Activated CD8-positive, alpha-beta T cell treated with anti-CD3 and anti-CD28 coated beads for 36 hours (primary cell): ENCODE measurements at places on chromosomes 12 and 14. TPM values are rescaled to one million over a fixed set of nuclear protein-coding genes. Genes with fewer than 3 reads are reported as not detected.
A peak's percentile ranks its signal among the peaks of the same experiment; 100 is the strongest.

- H3K4me3 ChIP-seq, result peak overlapping the region; percentile 89
- H3K27ac ChIP-seq, result peak overlapping the region; percentile 99
- peaks cover 50% of the 10 kb centered on the region for H3K36me3 ChIP-seq
- H3K27me3 ChIP-seq, result no peaks in the 10 kb centered on the region
- peak; percentile 17 for DNase-seq
- H3K4me1 ChIP-seq, result peaks cover 50% of the 10 kb centered on the region
Measured at GRCh38 chr12:57475271-57476161, 4.2 kb downstream of the ARHGAP9 start.

GRCh38 chr12:121668750-121669520, 519 bp downstream of the MORN3 start:
- peak overlapping the region; percentile 2 for H3K27ac ChIP-seq
- H3K4me3 ChIP-seq, result no peak overlapping the region
- H3K4me1 ChIP-seq, result peaks cover 48% of the 10 kb centered on the region

DNA sequence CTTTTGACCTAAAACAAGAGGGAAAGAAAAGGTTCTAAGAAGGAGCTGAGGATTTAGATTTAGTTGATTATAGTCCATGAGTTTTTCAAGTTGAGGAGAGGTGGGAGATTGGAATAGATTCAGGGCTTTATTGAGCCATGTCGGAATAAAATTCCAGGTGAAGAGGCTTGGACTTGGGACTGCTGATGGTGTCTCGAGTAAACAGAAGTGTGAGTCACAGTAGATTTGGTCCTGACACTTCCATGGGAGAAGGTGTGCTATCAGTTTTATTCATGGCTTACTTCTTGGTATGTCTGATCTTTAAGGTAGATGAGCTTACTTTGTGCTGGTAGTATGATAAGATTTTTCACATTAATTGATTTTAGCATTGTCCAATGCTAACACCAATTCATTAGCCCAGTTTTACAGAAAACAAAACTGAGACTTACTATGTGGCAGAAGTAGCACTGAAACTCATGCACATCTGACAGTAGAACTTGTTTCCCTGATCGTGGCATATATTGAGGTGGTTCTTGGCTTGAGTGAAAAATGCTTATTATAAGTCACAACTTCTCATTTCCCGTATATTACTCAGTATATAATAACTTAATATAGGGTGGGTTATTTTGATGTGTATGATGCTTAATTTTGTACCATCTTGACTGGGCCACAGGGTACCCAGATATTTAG, 172.4 kb upstream of the IGF1 start:
- H3K4me1 ChIP-seq, result no peaks in the 10 kb centered on the region
- H3K27me3 ChIP-seq, result no peaks in the 10 kb centered on the region
- H3K4me3 ChIP-seq, result no peak overlapping the region
- H3K36me3 ChIP-seq, result no peaks in the 10 kb centered on the region

- no peaks in the 10 kb centered on the region for H3K27me3 ChIP-seq
- peaks cover 2% of the 10 kb centered on the region for H3K4me1 ChIP-seq
- H3K36me3 ChIP-seq, result no peaks in the 10 kb centered on the region
Measured at GRCh38 chr12:131383291-131383690, 327.6 kb upstream of the SFSWAP start.

The MDM2 gene
- 148 TPM for total RNA-seq

DNA sequence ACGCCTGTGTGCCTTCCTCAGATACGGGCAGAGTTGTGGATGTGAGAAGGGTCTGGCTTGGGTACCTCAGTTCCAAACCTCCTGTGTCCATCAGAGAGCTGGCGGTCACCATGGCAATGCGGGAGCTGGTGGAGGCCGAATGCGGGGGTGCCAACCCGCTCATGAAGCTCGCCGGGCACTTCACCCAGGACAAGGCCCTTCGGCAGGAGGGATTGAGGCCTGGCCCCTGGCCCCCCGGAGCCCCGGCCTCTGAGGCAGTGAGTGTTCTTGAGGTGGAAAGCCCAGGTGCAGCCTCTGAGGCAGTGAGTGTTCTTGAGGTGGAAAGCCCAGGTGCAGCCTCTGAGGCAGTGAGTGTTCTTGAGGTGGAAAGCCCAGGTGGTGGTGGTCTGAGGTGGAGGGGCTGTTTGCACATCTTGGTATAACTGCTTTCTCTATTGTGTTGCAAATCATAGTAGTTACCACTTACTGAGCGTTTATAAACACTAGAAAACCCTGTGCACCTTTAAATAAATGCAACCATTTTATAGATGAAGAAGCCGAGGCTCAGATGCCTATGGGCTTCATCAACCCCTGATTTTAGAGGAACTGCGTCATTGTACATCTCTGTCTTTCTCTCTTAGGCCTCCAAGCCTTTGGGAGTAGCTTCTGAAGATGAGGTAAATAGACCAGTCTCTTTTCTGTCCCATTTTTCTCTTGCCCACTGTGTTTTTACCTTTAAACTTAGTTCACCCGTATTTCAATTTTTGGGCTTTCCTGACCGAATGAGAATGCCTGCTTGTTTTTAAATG, 976 bp downstream of the PEX5 start:
- peaks cover 40% of the 10 kb centered on the region for H3K36me3 ChIP-seq
- H3K4me1 ChIP-seq, result peaks cover 48% of the 10 kb centered on the region
- H3K4me3 ChIP-seq, result peak overlapping the region; percentile 88
- H3K27ac ChIP-seq, result peak overlapping the region; percentile 84

- H3K4me1 ChIP-seq, result peaks cover 12% of the 10 kb centered on the region
- no peak overlapping the region for H3K4me3 ChIP-seq
- H3K36me3 ChIP-seq, result peaks cover 16% of the 10 kb centered on the region
- DNase-seq, result no peak
Measured at GRCh38 chr12:53065470-53065869, 13.7 kb downstream of the SPRYD3 start.

GRCh38 chr14:72521045-72521444, 372.9 kb downstream of the DPF3 start:
- DNase-seq, result no peak
- H3K4me3 ChIP-seq, result no peak overlapping the region
- H3K36me3 ChIP-seq, result no peaks in the 10 kb centered on the region
- H3K27me3 ChIP-seq, result peaks cover 1% of the 10 kb centered on the region
- H3K4me1 ChIP-seq, result peaks cover 55% of the 10 kb centered on the region

The FAIM2 gene
- total RNA-seq, result 0.56 TPM

DNA sequence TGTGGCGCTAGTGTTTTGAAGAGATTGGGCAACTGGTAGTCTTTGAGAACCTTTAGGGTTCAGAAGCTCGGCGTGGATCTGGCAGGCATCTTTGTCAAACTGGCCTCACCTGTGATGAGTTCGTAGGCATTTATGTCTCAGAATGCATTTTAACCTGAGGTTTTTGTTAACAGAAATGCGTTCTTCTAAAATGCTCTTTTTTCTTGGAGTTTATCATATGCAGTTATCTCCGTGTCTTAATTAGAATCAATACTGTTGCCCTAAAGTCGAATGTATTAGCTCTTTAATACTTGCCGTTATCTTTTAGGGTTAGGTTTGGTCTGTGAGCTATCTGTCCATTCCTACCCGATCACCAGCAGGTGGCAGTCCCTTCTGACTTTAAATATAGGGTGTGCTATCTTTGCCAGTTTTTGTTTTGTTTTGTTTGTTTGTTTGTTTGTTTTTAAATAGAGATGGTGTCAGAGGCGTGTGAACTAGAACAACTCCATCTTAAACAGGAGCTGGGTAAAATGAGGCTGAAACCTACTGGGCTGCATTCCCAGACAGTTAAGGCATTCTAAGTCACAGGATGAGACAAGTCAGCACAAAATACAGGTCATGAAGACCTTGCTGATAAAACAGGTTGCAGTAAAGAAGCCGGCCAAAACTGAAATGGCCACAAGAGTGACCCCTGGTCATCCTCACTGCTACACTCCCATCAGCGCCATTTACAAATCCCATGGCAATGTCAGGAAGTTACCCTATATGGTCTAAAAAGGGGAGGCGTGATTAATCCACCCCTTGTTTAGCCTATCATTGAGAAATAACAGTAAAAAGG, 1.4 kb downstream of the ATF1 start:
- peak overlapping the region; percentile 88 for H3K27ac ChIP-seq
- peaks cover 15% of the 10 kb centered on the region for H3K36me3 ChIP-seq
- no peaks in the 10 kb centered on the region for H3K27me3 ChIP-seq
- H3K4me1 ChIP-seq, result peaks cover 34% of the 10 kb centered on the region

DNA sequence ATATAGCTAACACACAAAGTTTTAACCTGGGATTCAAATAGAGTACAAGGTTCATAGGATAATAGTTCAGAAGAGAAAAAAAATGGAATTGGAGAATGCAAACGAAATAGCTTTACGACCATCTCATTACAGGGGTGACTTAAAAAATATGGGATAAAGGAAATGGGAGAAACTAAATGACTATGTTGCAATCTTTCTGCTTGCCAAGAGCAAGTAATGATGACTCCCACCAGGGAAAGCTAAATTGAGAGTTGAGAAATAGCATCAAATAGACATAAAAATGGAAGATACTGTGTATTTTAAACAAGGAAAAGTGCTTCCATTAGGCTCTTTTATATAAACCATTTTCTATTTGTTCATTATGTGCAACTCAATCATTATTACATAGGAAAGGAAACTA, 155.7 kb upstream of the ATXN7L3B start:
- no peaks in the 10 kb centered on the region for H3K27me3 ChIP-seq
- DNase-seq, result no peak
- no peak overlapping the region for H3K4me3 ChIP-seq
- H3K27ac ChIP-seq, result no peak overlapping the region

The PLA2G1B gene
- total RNA-seq, result 0.99 TPM

The HPD gene
- total RNA-seq, result not detected

The AQP2 gene
- total RNA-seq, result not detected

DNA sequence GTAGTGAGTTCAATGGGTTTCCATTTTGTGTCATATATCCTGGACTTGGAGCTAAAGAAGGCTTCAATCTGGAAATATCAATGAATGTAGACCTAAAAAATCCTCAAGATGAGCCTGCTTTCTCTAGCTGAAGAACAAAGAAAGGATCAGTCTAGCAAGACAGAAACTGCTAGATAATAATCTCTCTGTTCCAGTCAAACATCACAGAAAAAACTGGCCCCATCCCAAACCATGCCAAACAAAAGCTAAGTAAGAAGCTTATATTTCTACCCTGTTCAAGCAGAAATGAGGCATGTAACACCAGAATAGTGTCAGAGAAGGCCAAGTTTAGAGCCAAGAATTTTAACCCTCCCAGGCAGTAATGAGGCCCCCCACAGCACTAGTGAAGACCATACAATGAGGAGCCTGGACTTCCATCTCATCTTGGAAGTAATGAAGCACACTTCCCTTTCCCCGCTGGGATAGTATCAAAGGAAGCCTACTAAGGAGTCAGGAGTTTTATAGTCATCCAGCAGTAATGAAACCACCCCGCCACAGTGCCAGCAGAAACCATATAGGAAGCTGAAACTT, 95.8 kb downstream of the NELL2 start:
- no peak overlapping the region for H3K4me3 ChIP-seq
- H3K27me3 ChIP-seq, result no peaks in the 10 kb centered on the region
- no peak for DNase-seq
- H3K36me3 ChIP-seq, result peaks cover 45% of the 10 kb centered on the region
